Lung (tissue), 17 donors: ENCODE measurements at places on chromosomes 1 and 21.

GRCh38 chr1:119871881-119872280, 24.4 kb downstream of the ADAM30 start:
- no peak for DNase-seq

DNA sequence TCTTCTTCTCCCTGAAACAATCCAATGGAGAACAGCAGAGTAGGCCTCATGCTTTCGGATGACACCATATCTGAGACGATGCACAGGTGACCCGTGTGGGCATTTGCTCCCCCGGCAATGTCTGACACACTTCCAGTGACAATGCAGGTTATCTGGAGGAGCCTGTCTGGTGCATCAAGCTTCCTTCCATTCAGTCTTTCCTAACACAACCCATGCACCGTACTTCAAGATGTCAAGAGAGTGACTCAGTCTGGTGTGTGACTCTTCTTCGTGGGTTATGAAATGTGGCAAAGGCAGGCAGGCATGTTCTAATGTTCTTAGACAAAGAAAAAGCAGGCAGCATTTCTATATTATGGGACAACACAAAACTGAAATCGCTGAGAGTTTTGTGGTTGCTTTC, 159.1 kb downstream of the EDEM3 start:
- no peak for DNase-seq

GRCh38 chr1:235960809-235961208, 94.1 kb upstream of the LYST start:
- DNase-seq, result no peak

- no peak for DNase-seq
Measured at GRCh38 chr21:34912022-34912945, 136.8 kb downstream of the RUNX1 start.
